ENCODE measurements at places on chromosomes 5 and 9.
A peak's percentile ranks its signal among the peaks of the same experiment; 100 is the strongest.

DNA sequence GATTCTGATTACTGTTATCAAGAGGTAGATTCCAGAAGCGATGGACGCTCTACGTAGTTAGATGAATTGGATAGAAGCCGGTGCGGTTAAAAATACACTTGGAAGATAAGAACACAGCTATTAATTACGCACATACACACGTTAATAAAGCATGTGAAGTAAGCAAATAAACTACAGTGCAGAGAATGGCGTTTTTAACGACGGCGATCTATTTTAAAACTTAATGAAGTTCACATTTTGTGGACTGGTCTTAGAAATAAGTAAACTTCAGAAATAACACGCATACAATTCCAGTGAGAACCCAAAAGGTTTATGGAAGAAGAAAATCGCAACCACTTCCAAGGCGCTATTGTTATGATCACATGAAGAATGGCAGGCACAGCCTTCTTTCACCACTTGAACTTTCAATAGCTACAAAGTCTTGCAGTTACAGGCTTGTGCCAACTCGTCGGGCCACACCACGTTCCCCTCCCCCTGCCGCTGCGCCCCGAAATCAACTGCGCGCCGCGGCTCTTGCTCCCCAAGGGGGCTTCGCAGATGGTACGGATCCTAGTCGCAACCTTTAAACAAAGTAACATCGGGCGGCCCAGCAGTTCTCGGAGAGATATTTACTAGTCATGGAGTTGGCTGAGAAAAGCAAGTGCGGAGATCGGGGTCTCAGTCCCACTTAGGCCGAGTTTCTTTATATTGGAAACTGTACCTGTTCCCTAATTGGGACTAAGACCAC, 866 bp upstream of the SEMA6A start:
- DNase-seq, result no peak

DNA sequence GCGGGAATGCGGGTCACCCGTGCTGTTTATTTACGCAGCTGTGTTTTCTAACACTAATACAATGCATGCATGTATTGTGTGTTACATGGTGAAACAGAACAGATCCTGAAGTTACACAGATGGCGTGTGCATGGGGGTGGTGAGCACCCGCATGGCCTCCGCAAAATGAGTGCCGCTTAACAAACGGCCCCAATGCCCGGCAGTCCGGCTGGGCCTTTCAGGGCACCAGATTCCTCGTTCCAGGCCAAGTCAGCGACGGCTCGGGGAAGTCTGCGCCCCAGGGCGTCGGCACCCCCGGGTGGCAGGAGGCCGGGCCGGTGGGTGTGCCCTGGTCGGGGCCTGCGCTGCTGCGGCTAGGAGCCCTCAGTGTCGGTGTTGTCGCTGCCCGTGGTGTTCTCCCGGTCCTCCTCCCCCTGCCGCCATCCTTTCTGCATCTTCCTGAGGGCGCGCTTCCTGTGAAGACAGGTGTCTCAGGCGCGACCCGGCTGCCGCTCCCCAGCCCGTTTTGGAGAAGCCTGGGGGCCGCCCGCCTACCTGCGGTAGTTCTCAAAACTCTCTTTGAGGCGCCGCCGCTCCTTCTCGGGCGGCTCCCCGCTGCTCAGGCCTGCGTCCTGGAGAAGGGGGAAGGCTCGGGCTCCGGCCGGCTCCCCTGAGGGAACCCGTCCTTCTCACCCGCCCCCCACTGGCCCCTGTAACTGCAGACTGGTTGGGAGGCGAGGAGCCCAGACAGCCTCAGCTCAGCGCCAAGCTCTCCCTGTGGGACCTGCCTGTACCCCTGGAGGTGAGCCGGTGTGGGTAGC, 605 bp upstream of the DNLZ start:
- DNase-seq, result no peak

DNA sequence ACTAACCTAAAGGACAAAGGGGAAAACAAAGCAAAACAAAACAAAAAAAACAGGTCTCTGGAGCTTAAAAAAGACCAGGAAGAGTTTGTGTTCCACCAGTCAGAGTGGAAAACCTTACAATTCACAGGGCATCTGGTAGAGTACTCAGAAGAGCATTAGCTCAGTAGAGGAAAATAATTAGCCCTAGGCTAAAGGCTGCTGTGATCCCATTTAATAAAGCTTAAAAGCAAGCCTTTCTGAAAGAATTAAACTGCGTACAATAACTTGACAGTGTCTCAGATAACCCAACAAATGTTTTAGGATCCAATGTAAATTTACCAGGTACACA, 7.3 kb downstream of the ECM2 start:
- DNase-seq, result no peak

GRCh38 chr9:71752928-71753327, 15.4 kb downstream of the CEMIP2 start:
- no peak for DNase-seq

DNA sequence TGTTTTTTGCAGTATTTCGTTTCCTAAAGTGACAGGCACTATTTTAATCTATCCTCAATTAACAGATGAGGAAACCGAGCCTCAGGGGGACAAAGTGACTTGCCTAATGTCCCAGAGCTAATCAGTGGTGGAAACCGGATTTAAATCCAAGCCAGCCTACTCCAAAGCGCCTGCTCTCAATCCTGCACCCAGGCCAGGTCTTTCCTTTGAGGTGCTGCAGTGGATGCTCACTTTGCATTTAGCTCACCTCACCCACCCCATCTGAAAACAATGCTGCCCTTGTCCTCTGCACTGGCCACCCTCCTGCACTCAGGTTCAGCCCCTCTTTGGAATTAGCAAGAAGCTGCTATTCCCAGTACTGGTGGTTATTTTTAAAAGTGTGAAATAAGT, 16.0 kb downstream of the ANGPTL2 start:
- DNase-seq, result no peak

- no peak for DNase-seq
Measured at GRCh38 chr9:116270546-116270945, 117.0 kb downstream of the PAPPA start.

- DNase-seq, result no peak
Measured at GRCh38 chr9:31185831-31186230, 1198.6 kb upstream of the ACO1 start.

- DNase-seq, result no peak
Measured at GRCh38 chr5:72451741-72452505, 55.3 kb downstream of the ZNF366 start.

DNA sequence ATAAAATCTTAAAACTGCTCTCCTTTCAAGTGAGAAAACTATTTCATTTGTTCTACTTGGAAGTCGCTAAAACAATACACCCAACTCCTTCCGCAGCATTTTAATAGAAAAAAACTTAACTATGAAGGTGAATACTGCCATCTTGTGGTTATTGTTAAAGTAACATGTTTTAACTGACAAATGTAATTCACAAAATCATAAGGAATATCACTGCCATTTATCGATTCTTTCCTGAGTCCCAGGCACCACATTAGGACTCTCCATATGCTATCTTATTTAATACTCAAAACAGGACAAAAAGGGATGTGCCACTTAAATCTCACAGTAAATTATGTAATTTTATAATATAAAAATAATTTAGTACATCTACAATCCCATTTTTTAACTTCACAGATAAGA, 130.5 kb upstream of the ITGA1 start:
- DNase-seq, result no peak

- no peak for DNase-seq
Measured at GRCh38 chr9:21267485-21268346, 27.9 kb upstream of the IFNA14 start.

DNA sequence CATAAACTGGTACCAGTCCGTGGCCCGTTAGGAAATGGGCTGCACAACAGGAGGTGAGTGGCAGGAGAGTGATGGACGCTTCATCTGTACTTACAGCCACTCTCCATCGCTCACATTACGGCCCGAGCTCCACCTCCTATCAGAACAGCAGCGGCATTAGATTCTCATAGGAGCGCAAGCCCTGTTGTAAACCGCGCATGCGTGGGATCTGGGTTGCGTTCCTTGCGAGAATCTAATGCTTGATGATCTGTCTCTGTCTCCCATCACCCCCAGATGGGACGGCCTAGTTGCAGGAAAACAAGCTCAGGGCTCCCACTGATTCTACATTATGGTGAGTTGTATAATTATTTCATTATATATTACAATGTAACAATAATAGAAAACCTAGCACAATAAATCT, 480.4 kb downstream of the CCDC171 start:
- no peak for DNase-seq

DNA sequence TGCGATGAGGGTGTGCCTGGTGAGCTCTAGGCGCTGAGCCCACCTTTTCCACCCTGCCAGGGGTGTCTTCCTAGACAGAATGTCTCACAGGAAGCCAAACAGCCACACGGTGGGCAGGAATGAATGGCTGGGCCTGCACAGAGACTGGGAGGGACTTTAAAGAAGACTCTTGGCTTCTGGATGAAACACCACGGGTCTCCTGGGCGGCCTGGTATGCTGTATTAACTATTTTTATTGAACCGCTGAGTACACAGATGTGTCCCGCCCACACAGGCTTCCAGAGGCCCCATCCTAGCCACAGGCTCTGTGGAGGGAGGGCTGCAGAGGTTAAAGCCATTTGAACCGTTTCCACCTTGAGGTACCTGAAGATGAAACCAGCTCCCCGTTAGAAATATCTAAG, 115.2 kb upstream of the CXCL14 start:
- no peak for DNase-seq

DNA sequence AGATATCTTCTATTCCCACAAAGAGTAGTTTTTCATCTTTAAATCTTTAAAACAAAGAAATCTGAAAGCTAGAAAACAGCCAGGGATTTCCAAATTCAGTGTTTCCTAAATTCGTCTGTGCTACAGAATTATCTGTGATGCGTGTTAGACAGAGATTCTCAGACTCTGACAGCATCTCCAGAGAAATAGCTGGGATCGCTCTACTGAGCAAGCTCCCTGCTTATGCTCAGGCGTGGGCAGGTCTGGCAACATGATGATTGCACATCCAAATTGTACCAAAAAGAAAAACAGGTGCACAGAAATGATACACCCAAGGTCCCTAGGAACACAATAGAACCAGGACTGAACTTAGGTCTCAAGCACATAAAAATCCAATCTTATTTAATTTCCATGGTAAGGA, 22.8 kb upstream of the CRHBP start:
- DNase-seq, result no peak

GRCh38 chr9:83027153-83027891, 35.6 kb downstream of the RASEF start:
- DNase-seq, result no peak

DNA sequence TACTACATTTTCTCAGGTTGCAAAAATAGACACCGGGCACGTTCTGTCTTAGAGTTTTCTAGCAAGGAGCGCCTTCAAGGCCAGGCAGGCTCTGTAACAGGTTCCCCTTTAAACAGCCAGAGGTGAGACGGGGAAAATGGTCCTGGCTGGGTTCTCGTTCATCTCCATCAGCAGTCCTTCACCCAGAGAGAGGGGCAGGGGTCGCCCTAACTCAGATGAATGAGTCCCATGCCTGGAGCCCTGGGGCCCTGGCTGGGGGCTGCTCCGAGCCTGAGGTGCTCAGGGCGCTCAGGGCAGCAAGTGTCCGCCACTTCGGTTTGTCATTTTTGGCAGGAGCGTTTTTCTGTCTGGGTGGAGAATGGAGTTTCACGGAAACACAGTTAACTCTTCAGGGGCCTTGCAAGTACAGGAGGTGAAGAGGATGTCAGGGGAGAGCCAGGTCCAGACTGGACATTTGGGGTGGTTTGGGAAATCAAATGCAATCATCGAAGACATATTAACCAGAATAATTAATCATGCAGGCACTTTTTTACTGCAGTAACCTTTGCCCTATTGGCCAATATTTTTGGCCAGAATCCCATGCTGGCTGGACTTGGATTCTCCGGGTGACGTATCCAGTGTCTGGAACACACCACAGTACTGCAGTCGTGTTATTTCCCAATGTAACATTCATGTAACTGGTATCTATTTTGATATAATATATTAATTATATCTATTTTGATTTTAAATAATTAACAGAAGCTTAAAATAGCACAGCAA, 2.9 kb downstream of the NTNG2 start:
- no peak for DNase-seq

- DNase-seq, result no peak
Measured at GRCh38 chr5:33781286-33781685, 110.5 kb downstream of the ADAMTS12 start.

GRCh38 chr9:135032868-135033460, 54.5 kb upstream of the OLFM1 start:
- DNase-seq, result no peak

GRCh38 chr5:65326922-65327321, 154.8 kb downstream of the ADAMTS6 start:
- DNase-seq, result no peak

DNA sequence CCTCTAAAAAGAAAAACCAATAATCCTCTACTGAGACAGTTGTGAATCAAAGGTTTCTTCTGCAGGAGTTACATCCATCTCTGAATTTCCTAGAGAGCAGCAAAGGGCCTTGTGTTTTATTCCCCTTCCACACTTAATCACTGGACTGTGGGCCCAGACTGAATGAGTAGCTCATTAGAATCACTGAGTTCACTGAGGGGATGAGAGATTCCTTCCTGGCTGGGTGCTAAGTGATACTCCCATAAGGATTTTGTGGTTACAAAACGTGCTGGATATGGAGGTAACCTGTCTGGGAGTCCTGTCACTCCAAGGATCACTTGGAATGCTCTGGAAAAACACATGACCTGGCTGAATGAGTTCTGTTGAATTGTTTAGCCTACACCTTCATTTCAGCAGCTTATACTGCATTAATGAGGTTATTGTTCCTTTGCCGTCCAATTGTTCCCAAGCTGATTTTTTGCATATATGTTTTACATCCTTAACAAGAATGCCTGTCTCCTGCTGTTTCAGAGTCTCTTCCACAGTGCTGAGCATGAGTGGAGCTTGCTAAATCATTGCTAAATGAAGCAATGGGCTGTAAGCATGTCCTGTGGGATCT, 82.9 kb downstream of the MEF2C start:
- DNase-seq, result no peak

- no peak for DNase-seq
Measured at GRCh38 chr9:120878188-120879130, 1.5 kb upstream of the PHF19 start.

- no peak for DNase-seq
Measured at GRCh38 chr5:75054134-75054930, 2.0 kb upstream of the GCNT4 start.

- DNase-seq, result peak; percentile 12
Measured at GRCh38 chr5:32280656-32281081, 32.1 kb downstream of the MTMR12 start.

DNA sequence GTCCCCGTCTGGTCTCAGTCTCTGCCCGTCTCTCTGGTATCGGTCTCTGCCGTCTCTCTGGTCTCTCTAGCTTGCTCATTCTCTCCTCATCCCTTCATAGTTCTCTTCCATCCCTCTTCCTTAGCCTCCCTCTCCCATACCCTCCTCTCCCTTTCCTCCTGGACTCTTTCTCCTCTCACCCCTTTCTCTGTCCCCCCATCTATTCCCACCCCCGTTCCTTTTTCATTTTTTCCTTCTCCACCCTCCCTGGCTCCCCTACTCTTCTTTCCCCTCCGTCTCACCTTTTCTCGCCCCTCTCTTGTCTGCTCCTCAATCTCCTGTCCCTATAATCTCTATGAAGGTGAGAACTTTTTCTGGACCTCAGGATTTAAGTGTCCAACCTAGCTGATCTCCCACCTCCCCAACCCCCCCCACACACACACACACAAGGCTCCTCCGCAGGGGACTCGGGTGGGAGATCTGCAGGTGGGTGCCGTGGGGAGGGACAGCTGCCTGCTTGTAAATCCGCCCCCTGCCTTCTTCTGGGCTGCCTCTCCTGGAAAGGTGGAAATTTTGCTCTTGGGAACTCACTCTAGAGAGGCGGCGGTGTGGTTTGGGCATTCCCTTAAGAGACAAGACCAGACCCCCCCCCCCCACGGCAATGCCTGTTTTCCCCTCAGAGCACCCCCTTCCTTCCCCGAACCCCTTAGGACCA, 953 bp downstream of the UBE2QL1 start:
- no peak for DNase-seq

Data from activated T-cell treated with anti-CD3 and anti-CD28 coated beads for 24 hours (primary cell).